ENCODE measurements at places on chromosomes 11 and 22.
A peak's percentile ranks its signal among the peaks of the same experiment; 100 is the strongest.

DNA sequence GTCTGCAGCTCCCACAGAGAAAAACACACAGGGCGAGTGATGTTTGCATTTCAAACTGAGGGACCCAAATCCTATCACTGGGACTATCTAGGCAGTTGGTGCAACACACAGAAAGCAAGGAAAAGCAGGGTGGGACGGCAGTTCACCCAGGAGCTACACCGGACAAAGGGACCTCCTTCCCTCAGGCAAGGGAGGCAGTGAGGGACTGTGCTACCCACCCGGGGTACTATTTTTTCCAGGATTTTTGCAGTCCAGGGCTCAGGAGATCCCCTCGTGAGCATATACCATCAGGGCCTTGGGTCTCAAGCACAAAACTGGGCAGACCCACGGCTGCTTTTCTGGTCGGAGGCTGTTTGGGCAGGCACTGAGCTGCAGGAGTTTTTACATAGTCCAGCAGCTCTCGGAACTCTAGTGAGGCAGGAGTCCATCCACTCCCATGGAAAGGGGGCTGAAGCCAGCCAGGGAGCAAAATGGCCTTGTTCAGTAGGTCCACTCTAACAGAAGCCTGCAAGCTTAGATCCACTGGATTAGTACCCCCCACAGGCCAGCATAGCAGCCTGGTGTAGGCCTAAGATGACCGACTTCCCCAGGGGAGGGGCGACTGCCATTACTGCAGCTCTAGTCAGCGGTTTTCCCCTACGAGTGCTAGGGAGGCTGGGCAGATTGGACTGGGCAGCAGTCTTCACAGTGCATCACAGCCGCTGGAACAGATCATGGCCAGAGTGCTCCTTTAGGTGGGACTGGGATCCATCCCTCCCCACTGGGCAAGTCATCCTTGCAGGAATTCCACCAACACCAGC, 28.2 kb downstream of the CARD18 start:
- no peak for DNase-seq

DNA sequence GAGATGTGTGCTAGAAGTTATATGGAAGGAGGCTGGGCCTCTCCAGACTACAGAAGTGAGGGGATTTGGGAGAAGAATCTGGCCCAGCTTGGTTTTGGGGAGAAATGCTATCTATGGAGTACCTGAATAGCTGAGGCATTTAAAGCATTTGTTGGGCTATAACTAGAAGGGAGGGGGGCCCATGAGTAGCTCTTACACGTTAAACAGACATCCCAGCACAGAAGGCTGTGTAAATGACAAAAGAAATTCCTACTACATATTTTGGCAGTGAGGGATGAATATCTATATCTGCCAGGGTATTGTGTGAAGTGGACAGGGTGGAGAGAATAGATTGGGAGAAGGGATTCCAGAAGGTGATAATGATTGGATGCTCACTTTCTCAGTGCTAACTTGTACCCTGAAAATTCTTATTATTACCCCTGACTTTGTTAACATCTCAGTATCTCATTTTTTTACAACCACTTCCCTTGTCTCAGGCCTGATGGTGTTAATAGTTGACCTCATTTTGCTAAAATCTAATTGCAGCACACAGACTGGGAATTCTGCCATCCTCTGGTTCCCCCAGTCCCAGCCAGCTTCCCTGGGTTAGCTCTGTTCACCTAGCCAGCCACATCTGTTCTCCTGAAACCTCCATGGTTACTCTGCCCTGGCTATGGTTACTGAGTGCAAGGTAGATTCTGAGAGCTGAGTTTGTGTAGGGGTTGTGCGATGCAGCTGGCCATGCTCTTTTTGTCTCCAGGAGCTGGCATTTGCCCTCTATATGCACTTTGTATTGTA, 28.8 kb upstream of the RRM1 start:
- DNase-seq = no peak

GRCh38 chr11:115745066-115745465, 240.9 kb upstream of the CADM1 start:
- DNase-seq = no peak

GRCh38 chr22:39592081-39593065, 21.8 kb downstream of the CACNA1I start:
- DNase-seq = no peak

GRCh38 chr11:115710426-115710825, 206.2 kb upstream of the CADM1 start:
- no peak for DNase-seq

- no peak for DNase-seq
Observed at GRCh38 chr11:86395061-86395551, 20.4 kb downstream of the CCDC81 start.

DNA sequence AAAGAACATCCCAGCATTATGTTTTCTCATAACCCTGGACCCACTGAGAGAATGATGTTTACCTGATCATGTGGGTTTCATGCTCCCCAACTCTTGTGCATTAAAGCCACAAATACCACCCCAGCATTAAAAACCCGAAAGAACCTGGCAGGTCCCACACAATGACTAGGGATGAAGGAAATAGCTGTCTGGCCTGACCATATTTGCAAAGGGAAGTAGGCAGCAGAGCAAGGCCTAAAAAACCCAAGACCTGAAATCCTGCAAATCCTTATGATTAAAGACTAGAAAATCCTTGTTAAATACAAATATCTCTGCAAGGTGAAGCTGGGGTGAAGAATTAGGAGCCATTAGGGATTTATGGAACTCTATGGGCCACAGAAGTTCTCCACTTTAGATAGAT, 23.7 kb downstream of the PAK1 start:
- DNase-seq = no peak

DNA sequence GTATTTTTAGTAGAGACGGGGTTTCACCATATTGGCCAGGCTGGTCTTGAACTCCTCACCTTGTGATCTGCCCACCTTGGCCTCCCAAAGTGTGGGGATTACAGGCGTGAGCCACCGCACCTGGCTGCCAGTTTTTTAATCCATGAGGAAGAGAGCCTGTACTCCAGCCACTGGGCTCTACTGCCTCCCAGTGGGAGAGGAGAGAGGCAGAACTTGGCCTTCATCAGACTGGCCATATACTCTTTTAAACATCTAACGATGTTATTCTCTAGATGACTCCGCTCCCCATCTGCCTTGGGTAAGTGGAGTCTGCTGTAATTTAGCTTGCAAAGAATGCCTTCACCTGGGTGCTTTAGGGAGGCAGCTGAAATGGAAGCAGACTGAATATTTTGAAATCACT, 34.6 kb downstream of the SLC6A5 start:
- no peak for DNase-seq

DNA sequence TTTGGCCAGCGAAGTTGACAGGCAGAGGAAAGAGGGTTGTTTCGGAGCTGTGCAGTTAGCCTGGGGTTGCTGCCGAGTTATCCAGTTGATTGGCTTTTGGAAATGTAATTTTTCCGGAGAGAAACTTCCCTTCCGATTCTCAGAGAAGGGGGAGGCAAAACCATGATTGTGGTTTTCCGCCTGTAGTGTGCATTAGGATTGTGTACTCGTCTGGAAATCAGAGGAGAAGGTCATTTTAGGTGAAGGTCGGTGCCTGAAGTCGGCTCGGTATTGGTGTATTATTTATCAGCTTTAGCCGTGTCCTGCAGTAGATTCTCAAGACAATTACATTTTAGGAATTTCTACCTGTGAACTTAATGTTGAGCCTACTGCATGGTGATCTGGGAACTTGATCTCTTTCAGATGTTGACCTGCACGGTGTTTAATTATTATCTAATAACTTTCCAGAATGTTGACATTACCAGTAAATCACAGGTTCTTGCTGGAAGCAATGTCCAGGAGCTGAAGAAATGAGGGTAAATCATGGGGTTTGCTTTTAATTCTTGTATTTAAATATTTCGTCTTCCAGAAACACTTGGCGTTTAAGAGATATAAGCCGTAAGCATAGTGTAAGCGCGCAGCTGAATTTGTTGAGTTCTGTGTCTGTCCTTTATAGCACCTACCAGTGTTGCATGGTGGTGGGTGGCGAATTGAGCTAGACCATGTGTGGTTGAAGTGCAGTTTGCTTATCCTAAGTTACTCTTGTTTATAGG, 1.3 kb downstream of the ARHGEF12 start:
- DNase-seq = no peak

GRCh38 chr11:555780-556661, 4.5 kb downstream of the LMNTD2 start:
- no peak for DNase-seq

GRCh38 chr11:128889657-128890213, 1.4 kb upstream of the KCNJ5 start:
- no peak for DNase-seq

GRCh38 chr11:848380-848931, 5.8 kb downstream of the TSPAN4 start:
- DNase-seq = peak; percentile 63

DNA sequence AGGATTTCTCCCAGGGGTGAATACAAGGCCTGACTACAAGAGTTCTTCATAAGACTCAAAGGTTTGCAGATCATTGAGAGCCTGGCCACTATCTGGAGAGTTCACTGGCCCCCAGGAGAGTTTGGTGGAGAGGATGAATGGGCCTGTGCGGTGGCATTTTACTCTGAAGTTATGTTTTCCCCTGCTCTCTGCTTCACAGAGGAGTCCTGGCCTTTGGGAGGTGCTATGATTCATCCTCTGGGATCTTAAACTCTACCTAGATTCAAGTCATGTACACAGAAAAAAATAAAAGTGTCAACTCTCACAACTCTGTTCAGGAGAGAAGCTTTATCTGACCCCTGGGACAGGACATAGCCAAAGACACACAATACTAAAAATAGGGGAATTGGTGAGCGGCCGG, 159.1 kb upstream of the CARD18 start:
- DNase-seq = no peak

- DNase-seq = peak; percentile 25
Observed at GRCh38 chr11:43943931-43944751, 1.7 kb downstream of the C11orf96 start.

DNA sequence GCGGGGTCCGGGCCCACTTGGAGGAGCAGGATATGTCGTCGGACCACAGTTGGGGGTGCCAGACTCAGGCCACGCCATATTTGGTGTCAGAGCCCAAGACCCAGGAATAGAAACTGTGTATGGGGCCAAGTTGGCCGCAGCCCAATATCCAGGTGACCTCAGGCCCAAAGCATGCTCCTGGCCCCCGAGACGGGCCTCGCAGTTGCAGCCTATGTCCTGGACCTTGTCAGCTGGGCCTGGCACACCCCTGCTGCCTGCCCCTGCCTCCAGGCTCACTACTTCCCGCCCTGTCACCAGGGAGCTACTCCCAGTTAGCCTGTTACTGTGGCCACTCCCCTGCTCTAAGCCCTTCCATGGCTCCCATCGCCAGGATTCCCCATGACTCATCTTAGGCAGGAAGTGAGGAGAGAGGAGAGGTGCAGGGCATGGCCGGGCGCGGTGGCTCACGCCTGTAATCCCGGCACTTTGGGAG, 23.1 kb downstream of the A4GALT start:
- no peak for DNase-seq

GRCh38 chr22:50571264-50572175, 6.7 kb downstream of the CPT1B start:
- no peak for DNase-seq

All from activated T-cell treated with anti-CD3 and anti-CD28 coated beads for 48 hours (primary cell).